ENCODE measurements at places on chromosomes 5 and 9.

GRCh38 chr5:152367554-152367953 lies 37.5 kb downstream of the NMUR2 start:
- no peak for DNase-seq

DNA sequence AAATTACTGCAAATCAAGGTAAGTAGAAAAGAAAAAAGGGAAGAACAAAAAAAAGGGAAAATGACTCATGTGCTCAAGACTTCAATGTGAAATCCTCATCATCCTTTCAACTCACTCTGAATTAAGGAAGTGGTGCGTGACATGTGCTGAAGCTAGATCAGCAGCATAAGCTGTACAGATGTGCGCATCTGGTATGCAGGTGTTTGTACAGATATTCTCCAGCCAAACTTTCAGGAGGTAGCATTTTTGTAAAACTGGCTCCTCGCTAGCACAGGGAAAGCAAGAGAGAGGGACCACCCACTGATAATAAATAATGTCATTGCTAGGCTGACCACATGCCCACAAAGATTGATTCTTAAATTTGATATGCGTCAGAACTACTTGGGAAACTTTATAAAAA lies 253.9 kb upstream of the RGMB start:
- no peak for DNase-seq

DNA sequence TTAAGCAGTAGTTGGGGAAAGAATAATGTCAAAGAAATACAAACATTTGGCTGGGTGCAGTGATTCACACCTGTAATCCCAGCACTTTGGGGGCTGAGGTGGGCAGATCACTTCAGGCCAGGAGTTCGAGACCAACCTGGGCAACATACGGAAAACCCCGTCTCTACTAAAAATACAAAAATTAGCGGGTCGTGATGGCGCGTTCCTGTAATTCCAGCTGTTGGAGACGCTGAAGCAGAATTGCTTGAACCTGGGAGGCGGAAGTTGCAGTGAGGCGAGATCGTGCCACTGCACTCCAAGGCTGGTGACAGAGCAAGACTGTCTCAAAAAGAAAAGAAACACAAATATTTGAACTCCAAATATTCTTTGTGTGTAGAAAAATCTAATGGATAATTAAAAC lies 4.7 kb downstream of the MATR3 start:
- no peak for DNase-seq

GRCh38 chr5:51397996-51398395 lies 14.7 kb downstream of the ISL1 start:
- DNase-seq, result no peak

DNA sequence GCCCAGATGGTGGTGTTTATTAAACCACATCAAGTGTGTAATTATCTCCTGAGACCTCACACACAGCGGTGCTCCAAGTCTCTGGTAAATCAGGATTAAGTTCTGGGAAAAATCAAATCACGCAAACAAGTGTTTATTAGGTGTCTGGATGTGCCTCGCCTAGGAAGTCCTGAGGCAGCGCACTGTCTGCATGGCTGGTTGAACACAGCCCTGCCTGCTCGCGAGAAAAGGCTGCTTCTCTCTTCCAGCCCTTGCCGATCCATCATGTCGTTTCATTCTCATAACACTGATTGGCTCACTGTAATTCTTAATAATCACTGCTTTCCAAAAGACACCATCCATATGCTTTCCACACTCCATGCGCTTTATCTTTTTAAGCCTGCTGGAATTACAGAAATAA lies 229.6 kb upstream of the DAP start:
- DNase-seq, result no peak

GRCh38 chr9:11025775-11026174 lies 413.0 kb upstream of the PTPRD start:
- no peak for DNase-seq

GRCh38 chr5:56951946-56952691 lies at the start of gene MIER3:
TSS of gene MIER3 (minus strand) at chr5:56952123. CDS start at chr5:56952102, 21 bp downstream.
- DNase-seq, result peak; percentile 98

Measured in GM19239 (cell line).